NCI-H1092 (cell line): ENCODE measurements at places on chromosomes 5 and 9.

- no peak for DNase-seq
These were observed 220.9 kb upstream of the DAP start for GRCh38 chr5:10981932-10982331.

DNA sequence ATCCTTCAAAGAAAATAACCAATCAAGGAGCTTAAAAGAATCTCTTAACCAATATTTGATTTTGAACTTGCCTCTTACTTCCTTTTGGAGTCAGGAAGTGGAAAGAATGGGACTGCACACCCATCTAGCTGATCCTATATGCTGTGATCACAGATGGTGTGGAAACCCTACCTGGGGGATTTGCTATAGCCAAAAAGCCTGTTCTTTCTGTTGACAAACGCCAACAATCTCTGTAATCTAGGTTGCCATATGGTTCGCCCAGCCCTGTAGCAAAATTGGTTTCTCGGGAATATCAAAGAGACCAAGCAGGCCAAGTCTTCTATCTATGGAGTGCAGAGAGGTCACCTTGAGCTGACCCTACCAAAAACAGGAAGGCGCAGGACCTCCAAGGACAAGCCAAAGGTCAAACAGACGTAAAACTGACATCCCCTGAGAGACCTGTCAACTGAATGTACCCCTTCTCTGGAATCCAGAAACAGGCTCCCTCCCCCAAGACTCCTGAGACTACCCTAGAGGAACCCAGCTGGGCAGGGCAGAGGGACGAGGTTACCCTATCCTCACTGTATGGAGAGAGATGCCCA is 19.4 kb downstream of the NRG2 start:
- DNase-seq = no peak

DNA sequence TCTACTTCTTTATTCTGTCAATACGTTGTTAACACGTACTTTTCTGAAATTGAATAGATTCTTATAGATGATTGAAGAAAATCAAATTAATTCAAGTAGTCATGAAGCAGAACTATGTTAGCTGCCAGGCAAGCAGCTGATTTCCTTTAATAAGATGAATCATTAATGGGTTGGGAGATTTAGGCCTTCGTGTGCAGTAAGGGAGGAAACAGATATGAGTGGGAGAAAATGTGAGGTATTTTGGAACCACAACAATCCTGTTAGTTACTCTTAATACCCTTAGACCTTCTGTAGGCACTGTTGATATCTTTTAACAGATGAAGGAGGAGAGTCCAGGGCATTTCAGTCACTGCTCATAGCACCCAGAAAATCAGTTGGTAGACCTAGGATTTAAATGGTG is 121.0 kb downstream of the AOPEP start:
- no peak for DNase-seq

- no peak for DNase-seq
These were observed 551.0 kb downstream of the CCDC171 start for GRCh38 chr9:16103620-16104397.

DNA sequence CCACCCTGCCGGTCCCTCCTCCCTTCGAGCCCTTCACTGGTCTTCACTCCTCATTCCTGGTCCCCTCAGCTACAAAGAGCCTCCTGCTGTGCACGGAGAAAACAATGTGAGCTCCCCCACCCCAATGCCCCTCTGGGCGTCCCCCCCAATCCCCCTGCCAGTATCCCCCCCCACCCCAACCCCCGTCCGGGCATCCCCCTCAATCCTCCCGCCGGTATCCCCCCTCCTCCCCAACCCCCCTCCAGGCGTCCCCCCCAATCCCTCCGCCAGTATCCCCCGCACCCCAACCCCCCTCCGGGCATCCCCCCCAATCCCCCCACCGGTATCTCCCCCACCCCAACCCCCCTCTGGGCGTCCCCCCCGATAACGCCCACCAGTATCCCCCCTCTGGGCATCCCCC is 42.8 kb downstream of the EXD3 start:
- DNase-seq = no peak

- DNase-seq = no peak
These were observed 57.3 kb upstream of the WWC1 start for GRCh38 chr5:168234133-168234532.

DNA sequence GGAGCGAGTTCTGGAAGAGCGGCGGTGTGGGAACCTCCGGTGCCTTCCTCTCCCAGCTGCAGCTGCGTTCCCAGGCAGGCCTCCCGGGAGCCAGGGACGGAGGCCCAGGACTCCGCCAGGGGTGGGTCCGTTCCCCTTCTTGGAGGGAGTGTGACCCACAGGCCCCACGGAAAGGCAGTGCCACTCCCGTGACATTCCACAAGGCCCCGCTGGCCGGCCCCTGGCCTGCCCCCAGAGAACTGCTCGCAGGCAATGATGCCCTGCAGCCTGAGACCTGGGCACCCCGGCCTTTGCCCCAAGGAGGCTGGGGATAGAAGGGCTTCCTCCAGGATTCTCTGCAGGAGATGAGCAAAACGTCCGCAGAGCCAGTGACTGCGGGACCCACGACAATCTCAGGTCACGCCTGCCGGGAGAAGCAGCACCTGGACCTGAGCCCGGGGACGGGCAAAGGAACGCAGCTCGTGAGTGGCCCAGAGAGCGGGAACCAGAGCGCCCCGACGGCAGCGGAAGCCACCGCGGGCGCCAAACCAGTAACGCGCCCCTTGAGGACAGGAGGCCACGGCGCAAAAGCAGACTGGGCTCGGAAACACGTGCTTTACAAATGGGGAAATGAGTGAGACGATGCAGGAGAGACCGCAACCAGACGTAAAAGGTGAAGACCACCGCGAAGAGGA is 9.3 kb downstream of the OBP2B start:
- peak; percentile 20 for DNase-seq

DNA sequence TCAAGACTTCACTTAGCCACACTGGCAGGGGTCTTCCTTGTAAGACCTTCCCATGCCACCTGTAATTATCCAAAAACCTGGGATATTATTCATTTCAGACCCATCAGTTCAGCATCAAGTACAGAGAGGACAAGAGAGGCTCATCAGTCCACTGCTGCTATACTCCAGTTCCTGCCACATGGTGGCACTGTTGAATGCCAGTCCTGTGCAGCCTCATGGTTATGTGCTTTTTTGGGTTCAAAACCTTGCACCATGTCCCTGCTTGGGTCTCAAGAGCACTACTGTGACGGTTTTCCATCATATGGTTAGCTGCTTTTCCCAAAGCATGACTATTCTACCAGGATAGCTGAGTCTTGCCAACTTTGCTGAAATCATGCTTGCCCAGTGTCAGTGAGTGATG is 8.5 kb downstream of the PTGS1 start:
- DNase-seq = no peak

DNA sequence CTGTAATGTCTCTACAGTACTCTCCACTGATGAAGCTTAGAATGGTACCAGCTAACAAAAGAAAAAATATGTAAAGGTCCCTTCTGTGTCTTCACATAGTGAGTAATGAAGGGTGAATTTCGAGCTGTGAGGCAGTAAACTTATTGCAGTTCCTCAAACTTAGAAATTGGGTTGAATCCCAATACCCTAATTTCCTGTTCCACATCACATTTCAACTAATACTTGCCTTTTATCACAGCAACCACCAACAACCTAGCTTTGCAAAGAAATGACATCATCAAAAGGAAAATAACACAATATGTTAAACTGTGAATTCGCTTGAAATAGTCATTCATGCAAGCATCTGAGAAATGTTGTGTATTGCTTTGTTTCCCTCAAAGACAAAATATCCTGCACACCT is 9.4 kb upstream of the TNFAIP8 start:
- DNase-seq = no peak

GRCh38 chr5:147248561-147248960 is 13.7 kb downstream of the STK32A start:
- no peak for DNase-seq

DNA sequence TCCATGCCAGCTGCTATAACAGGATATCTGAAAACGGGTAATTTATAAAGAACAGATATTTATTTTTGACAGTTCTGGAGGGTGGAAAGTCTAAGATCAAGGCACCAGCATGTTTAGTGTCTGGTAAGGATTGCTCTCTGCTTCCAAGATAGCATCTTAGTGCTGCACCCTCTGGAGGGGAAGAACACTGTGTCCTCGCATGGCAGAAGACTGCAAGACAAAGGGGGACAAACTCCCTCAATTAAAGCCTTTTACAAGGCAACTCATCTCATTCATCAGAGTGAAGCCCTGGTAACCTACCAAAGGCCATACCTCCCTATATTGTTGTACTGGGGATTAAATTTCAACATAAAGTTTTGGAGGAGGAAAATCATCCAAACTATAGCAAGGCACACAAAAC is 298.9 kb upstream of the EDIL3 start:
- DNase-seq = no peak

DNA sequence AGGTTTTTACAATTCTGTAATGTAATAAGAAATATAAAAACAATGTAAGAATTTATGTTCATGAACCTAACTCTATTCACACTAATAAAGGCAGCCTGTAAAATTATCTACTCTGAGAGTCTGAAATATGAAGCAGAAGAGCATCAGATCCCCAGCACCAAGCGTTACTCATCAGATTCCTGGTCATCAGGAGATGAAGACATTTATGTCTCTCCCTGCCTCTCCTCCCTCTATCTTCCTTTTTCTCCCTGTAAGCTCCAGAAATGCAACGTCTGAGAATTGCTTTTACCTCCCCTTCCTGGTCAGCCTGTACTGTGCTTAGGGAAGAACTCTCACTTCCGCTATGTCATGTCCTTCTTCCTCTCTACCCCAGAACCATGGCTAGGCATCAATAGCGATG is 114.4 kb upstream of the SLIT3 start:
- DNase-seq = no peak

GRCh38 chr9:132409828-132410528 is at the start of gene CFAP77:
Gene CFAP77, plus strand, starts transcription at chr9:132410211. Its CDS starts 61 bp downstream, at chr9:132410272.
- DNase-seq = no peak

DNA sequence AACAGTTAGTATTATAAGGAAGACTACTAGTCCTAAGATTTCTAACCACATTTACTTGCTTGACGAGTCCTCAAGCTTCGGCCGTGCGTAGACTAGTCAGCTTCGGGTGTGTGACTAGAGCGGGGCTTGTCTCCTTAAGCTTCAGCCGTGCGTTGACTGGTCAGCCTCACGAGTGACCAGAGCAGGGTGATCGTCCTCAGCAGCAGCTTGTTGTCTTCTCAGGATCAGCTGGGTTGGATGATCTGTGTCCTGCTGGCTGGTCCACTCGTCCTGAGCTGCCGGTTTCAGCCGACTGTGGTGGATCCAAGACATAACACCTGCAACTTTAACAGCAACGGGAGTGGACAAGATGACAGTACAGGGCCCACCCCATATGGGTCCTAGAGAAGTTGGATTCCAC is 16.7 kb downstream of the CEL start:
- no peak for DNase-seq

DNA sequence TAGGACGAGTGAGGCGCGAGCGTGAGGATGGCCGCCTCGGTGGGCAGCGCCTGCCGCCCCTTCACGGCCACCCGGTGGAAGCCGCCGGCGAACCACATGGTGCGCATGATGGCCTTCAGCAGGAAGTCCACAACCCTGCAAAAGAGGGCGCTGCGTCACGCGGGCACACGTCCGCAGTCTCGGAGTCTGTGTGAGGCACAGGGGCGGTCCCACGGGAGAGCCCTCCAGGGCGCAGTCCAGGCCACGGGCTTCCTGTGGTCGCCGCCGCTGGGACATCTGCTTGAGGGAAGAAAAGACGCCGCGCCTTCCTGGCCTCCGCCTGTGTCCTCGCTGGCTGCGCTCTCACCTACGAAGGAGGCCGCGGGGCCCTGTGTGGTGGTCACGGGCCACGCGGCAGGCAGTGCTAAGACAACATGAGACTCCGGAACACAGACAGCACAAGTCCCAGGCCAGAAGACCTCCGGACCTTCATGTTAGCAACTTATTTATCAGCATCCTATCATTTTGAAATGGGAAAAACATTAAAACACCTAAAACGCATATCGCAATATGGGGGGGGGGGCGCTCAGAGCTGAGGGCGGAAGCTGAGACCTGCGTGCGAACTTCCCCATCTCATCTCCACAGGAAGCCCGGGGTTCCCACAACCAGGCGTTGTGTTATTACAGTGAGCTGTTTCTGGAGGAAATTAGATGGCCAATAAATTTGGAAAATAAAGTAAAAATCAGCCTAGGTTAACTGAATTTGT is 28.8 kb downstream of the LPCAT1 start:
- DNase-seq = no peak

DNA sequence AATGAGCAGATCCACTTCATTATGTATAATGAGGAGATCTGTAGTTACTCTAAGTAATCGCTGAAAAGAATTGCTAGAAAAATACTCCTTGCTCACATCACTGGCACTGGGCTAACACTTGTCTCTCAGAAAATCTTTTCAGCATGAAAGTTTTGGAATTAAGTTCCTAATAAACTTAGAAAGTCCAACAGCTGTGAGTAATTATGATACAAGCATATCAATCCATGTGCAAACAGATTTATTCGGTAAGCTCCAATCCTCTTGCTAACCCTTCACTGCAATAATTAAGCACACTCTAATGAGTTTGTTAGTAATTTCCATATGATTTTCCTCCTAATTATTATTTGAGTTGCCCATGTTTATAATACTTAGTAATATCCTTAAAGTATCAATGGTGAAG is 652.6 kb upstream of the WWC1 start:
- no peak for DNase-seq

GRCh38 chr5:175884214-175884613 is 12.8 kb downstream of the CPLX2 start:
- DNase-seq = no peak

DNA sequence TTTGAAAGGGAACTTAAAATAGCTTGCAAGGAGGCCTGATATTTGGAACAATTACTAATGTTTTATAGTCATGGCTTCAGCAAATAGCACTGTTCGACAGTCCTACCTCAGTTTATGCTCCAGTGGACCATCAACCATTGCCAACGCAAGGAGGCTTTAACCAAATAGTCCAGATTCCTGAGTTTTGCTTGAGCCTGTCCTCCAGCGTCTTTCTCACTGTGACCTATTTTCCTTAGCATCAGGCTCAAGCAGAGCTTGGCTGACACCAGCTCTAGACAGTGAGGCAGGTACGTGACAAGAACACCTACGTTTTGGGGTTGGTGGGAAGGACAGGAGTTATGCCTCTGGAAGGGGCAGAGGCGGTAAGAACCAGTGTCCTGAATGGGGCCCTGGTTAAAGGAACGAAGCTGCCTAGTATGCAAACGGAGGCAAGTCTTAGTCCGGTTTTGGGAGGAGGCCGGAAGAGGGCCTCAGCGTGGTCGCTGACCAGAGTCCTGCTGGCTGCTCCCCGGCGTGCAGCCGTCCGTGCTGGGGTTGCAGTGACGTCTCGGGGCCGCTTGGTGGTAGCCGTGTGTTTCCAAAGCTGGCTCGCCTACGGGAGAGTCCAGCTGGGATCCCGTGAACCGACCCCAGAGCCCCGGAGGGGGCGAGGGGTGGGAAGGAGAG is 998 bp upstream of the FGF18 start:
- DNase-seq = peak; percentile 16
